IPS DF 6.9 (cell line): ENCODE measurements at places on chromosomes 16 and 17.

- DNase-seq, result peak; percentile 16
Measured at GRCh38 chr16:25481636-25482035, 210.1 kb upstream of the HS3ST4 start.

DNA sequence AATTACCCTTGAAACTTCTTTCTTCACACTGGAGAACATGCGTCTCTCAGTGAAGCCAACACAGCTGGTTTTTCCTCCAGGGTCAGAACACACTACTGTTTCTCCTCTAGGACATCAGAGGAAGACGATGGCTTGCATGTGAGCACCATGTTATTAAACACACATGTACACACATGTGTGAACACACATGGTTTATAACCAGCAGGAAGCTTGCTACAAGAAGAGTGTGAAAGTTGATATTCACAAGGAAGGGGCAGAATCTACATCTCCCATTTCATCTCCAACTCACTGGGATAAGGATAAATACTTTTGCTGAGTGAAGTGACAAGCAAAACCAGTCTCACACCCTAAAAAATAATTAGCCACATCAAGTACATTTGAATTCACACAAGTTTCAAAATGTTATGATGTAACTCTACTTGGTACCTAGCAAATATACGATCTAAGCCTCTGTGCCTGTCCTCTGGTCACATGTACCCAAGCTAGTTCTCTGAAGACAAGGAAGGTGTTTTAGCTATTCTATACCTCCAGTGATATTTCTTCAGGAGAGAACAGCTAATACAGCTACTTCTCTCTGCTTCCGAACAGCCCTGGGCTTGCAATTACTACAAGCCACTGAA lies 127.7 kb downstream of the PARN start:
- DNase-seq, result no peak

DNA sequence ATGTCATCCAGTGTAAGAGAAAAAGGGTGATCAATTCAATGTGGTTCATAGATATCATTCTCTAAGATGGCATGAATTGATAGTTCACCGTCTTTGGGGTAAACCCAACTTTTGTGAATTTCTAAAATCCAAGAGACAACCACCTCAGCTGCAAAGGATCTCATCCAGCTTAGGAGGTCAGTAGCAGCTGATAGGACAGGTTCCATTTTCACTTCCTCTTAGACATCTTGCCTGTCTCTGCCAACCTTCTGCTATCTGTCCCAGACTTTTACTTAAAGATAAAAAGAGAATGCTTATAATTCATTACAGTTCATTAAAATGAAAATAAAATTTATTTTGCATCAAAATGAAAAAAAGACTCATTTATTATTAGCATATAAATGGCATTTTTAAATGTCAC lies 468.2 kb downstream of the XYLT1 start:
- no peak for DNase-seq

- no peak for DNase-seq
Measured at GRCh38 chr17:63842173-63842539, 329 bp downstream of the SMARCD2 start.

GRCh38 chr17:19343256-19343630 lies 19.3 kb downstream of the B9D1 start:
- no peak for DNase-seq
